Neural crest cell (in vitro differentiated cells): ENCODE measurements at places on chromosomes 1 and 21. TPM values are rescaled to one million over a fixed set of nuclear protein-coding genes. Genes with fewer than 3 reads are reported as not detected.

Gene GJA9
- not detected in 2 replicates for total RNA-seq

Gene LIPI
- not detected in 2 replicates for total RNA-seq

GRCh38 chr1:100530880-100531487 is 7.0 kb upstream of the GPR88 start:
- H3K36me3 ChIP-seq = no peaks in the 10 kb centered on the region
- DNase-seq = no peak
- H3K4me1 ChIP-seq = peaks cover 4% of the 10 kb centered on the region
- H3K4me3 ChIP-seq = no peak overlapping the region
- H3K27me3 ChIP-seq = peaks cover 21% of the 10 kb centered on the region

DNA sequence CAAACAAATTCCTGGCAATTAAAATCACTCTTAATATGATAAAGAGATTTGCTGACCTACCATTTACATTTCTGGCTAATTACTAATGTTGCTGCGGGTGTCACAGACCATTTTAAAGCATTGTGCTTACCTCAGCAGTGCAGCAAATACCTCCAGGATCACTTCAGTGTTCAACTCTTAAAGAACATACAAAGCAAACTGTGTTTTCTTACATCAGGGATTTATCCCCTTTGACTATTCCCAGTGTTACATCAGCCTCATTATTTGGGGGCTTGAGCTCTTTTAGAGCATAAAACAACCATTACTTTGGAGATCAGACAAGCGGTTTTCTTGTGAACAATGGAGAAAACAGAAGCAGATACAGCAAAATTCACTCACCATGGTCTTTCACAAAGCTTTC is 185.4 kb downstream of the LYPLAL1 start:
- H3K4me3 ChIP-seq = no peak overlapping the region
- DNase-seq = no peak
- H3K4me1 ChIP-seq = peaks cover 21% of the 10 kb centered on the region
- peaks cover 3% of the 10 kb centered on the region for H3K36me3 ChIP-seq

Gene PWP2
- total RNA-seq = 4.0 and 4.1 TPM in 2 replicates

- no peak for DNase-seq
- peaks cover 20% of the 10 kb centered on the region for H3K27me3 ChIP-seq
- no peaks in the 10 kb centered on the region for H3K4me1 ChIP-seq
Measured at GRCh38 chr1:157376681-157377080, 175.6 kb downstream of the FCRL5 start.

- H3K27ac ChIP-seq = no peak overlapping the region
- H3K4me3 ChIP-seq = no peak overlapping the region
- peaks cover 18% of the 10 kb centered on the region for H3K4me1 ChIP-seq
- H3K36me3 ChIP-seq = no peaks in the 10 kb centered on the region
- no peak for DNase-seq
Measured at GRCh38 chr21:45818276-45818903, 163.2 kb upstream of the COL6A1 start.

DNA sequence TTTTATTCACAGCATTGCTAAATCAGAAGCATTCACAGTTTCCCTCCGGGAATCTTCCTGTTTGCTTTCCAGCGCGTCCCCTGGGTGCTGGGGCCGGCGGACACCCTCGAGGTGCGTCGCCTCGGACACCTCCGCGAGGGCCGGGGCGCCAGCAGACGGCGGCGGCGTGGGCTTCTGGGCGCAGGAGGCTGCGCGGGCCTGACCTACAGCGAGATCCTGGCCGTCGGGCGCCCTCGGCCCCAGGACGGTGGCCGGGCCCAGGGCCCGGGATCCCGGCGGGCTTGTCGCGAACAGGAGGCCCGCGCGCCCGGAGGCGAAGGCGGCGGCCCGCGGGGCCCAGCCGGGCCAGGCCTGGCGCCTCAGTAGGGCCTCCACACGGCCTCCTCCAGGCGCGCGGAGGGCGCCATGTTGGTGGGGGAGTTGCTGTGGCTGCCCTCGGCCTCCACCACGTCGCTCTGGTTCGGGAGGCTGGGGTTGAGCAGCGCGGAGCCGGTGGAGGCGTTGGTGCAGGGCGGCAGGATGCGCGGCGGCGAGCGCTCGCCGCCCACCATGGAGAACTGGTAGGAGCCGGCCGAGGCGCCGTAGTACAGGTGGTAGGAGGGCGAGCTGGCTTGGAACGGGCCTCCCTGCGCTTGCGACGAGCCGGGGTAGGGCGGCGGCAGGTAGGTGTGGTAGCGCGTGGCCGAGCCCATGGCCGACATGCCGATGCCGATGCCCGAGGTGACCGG is 123.1 kb downstream of the CLIC6 start:
- DNase-seq = no peak
- H3K27me3 ChIP-seq = peaks cover 2% of the 10 kb centered on the region
- no peak overlapping the region for H3K27ac ChIP-seq
- peaks cover 4% of the 10 kb centered on the region for H3K4me1 ChIP-seq

Gene PCSK9
- total RNA-seq = 23.7 and 24.1 TPM in 2 replicates

Gene F11R
- total RNA-seq = 3.5 and 6.4 TPM in 2 replicates

DNA sequence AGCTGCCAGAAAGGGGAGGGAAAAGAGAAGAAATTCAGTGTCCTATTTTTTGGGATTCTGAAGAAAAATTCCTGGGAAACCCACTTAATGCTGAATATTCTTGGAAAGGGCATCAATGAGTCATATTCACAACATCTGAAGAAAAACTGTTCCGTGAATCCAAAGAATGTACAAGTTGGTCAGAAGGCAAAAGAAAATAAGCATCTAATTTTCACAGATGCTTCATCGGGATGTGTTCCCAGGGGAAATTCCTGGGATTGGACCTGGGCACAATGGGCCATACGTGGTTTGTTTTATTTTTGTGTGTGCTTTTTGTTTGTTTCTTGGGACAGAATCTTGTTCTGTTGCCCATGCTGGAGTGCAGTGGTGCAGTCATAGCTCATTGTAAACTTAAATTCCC is 112.2 kb downstream of the MAP3K21 start:
- DNase-seq = no peak
- peaks cover 10% of the 10 kb centered on the region for H3K27me3 ChIP-seq
- peaks cover 4% of the 10 kb centered on the region for H3K4me1 ChIP-seq
- no peak overlapping the region for H3K27ac ChIP-seq
- H3K4me3 ChIP-seq = no peak overlapping the region

Gene ZYG11B
- 39.3 and 39.5 TPM in 2 replicates for total RNA-seq

- H3K4me1 ChIP-seq = peaks cover 37% of the 10 kb centered on the region
- DNase-seq = peak; percentile 99
- H3K36me3 ChIP-seq = no peaks in the 10 kb centered on the region
- H3K4me3 ChIP-seq = peak overlapping the region; percentile 59
Measured at GRCh38 chr1:7667625-7668218, 103.4 kb upstream of the VAMP3 start.

GRCh38 chr21:44437371-44437695 is 18.0 kb upstream of the LRRC3 start:
- H3K27ac ChIP-seq = no peak overlapping the region
- no peaks in the 10 kb centered on the region for H3K36me3 ChIP-seq
- no peaks in the 10 kb centered on the region for H3K27me3 ChIP-seq
- H3K4me1 ChIP-seq = no peaks in the 10 kb centered on the region
- H3K4me3 ChIP-seq = no peak overlapping the region

- DNase-seq = peak; percentile 59
- H3K4me3 ChIP-seq = peak within 1 kb of the TSS; percentile 99
- H3K27ac ChIP-seq = peak within 1 kb of the TSS; percentile 99
- H3K36me3 ChIP-seq = no peaks in the 10 kb centered on the region
- H3K4me1 ChIP-seq = peaks cover 33% of the 10 kb centered on the region
Measured at GRCh38 chr1:112618721-112619517, at the start of gene ST7L. ST7L (minus strand) TSS chr1:112619141; CDS start chr1:112619113, 28 bp downstream.
